AG08395 (cell line): ENCODE measurements at places on chromosomes 2 and 18.

GRCh38 chr2:195489101-195489500 lies 167.9 kb upstream of the SLC39A10 start:
- DNase-seq, result no peak

DNA sequence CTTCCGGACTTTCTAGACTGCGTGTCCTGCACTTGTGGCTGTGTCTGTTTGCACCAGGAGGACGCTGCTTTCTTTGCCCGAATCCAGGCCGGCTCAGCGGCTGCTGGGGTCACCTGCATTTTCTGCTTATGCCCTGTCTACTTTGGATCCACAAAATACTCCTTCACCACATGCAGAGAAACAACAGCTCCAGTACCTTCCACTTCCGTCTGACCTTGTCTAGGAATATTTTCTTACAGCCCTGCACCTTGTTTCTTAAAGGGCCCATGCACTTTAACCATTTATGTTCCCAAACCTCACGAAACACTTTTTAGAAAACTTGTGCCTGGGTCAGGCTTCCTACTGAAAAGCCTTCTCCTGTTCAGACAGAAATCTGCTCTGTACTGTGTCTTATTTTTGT lies 129.4 kb upstream of the NCK2 start:
- no peak for DNase-seq

DNA sequence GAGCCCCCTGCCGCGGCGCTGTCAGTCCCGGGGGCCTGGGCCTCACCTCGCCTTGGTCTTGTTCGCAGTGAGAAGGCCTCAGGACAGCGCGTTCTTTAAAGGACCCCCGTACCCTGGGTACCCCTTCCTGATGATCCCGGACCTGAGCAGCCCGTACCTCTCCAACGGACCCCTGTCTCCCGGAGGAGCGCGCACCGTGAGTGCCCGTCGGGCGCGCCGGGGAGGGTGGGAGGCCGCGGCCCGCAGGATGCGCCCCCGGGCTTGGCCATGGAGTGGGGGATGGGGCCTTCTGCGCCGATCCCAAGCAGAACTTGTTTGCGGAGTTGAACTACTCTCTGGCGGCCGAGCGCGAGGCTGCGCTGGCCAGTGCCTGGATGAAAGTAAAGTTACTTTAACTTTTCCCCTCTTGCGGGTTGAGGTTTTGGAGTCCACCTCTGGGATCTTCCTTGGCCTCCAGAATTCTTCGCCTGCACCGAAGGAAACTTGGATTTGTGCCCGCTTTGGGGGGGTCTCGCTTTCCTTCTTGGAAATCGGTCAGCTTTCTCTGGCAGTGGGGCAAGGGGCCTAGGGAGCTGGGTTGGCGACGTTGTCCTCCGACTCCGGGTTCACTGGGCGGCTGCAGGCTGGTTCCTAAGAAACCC lies 1.2 kb downstream of the TCF7L1 start:
- DNase-seq, result peak; percentile 40

- no peak for DNase-seq
Observed at GRCh38 chr2:119433636-119434327, 2.1 kb downstream of the TMEM37 start.

GRCh38 chr2:20661421-20662307 lies 5.3 kb upstream of the GDF7 start:
- DNase-seq, result peak; percentile 88

- no peak for DNase-seq
Observed at GRCh38 chr2:218960309-218961165, 1.1 kb downstream of the CDK5R2 start.

- DNase-seq, result no peak
Observed at GRCh38 chr2:54455131-54455562, 980 bp upstream of the SPTBN1 start.

GRCh38 chr2:145587922-145588321 lies 1068.0 kb upstream of the ZEB2 start:
- no peak for DNase-seq
